CD4-positive, alpha-beta T cell treated with Interleukin-6 at 100 ng/mL for 8 hours (primary cell): ENCODE measurements at places on chromosomes 6 and 20.

DNA sequence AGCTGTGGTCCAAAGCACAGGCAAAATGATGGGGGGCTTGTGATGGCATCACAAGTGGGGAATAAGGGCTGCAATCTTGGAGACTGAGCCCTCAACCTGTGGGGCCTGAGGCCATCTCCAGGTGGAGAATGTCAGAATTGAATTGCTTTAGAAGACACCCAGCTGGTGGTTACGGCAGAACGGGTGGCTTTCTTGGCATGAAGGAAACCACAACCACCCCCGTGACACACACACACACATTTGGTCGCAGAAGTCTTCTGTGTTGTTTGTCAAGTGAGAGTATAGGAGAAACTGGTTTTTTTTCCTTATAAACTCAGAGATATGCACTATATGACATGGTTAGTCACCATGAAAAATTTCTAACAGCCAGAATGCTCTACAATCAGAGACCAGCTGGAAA is 139.5 kb upstream of the CDH4 start:
- no peak for DNase-seq

DNA sequence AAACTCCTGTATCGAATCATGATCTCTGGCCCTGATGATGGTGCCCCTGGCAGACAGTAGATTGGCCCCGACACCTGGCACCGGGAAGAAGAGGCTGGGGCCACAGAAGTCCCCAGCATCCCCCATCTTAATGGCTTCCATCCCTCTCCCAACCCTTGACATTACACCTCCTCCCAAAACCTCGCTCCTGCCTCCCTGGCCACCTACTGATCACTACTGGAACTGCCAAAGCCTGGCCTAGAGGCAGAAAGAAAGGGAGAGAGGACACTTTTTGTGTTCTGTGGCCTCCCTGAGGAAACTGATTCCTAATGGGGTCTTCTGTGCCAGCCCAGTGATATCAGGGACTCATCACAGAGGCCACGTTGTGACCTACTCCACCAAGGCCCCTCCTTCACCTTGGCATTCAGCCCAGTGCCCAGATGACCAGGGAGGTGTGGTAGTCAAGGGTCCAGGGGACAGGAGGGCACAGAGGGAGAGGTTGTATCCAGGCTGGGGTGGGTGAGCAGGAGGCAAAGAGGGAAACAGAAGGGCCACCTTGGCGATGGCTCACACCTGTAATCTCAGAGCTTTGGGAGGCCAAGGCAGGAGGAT is 6.1 kb downstream of the C20orf173 start:
- DNase-seq, result no peak

DNA sequence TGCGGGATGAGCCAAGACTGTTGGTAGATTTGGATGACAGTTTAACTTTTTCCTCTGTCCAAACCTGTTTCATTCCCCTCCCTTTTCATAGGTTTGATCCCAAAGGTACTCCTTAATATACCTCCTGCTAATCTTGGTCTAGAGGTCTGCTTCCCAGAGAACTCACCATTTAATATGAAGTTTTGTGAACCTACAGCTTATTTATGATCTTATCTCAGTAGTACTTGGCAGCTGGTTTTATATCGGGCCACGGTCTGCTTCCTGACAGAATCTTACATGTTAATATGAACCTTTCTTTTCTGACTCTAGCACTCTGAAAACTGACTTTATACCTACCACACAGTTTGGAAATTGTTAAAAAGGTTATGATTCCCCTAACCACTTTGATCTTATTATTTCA is 138.7 kb downstream of the MACROD2 start:
- DNase-seq, result no peak

GRCh38 chr6:129641344-129641743 is 68.6 kb downstream of the ARHGAP18 start:
- DNase-seq, result no peak

- DNase-seq, result no peak
Observed at GRCh38 chr6:161141173-161141572, 132.7 kb downstream of the AGPAT4 start.

GRCh38 chr6:106858653-106859092 is 115.9 kb downstream of the CD24 start:
- no peak for DNase-seq

- no peak for DNase-seq
Observed at GRCh38 chr20:46997187-46997586, 102.5 kb downstream of the EYA2 start.

- DNase-seq, result no peak
Observed at GRCh38 chr6:150167479-150167873, 24.6 kb downstream of the PPP1R14C start.

DNA sequence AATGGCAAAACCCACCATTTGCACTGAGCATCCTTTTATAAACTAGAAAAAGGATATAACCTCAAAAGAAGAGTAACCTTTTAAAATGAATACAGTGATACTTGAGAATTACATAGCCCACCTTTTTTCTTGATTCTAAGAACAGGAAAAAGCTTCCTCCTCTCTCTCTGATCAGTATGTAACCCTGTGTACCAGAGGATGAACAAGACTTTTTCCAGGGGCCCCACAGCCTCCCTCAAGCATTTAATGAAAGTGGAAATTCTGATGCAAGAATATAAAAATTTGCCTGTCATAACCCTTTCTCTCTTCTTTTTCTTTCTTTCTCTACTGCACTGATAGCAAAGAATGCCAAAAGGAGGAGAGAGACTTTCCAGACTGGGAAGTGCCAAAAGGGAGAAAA is 64.2 kb upstream of the BTN3A2 start:
- DNase-seq, result no peak

GRCh38 chr6:130368576-130368975 is 2.8 kb downstream of the TMEM200A start:
- DNase-seq, result no peak

DNA sequence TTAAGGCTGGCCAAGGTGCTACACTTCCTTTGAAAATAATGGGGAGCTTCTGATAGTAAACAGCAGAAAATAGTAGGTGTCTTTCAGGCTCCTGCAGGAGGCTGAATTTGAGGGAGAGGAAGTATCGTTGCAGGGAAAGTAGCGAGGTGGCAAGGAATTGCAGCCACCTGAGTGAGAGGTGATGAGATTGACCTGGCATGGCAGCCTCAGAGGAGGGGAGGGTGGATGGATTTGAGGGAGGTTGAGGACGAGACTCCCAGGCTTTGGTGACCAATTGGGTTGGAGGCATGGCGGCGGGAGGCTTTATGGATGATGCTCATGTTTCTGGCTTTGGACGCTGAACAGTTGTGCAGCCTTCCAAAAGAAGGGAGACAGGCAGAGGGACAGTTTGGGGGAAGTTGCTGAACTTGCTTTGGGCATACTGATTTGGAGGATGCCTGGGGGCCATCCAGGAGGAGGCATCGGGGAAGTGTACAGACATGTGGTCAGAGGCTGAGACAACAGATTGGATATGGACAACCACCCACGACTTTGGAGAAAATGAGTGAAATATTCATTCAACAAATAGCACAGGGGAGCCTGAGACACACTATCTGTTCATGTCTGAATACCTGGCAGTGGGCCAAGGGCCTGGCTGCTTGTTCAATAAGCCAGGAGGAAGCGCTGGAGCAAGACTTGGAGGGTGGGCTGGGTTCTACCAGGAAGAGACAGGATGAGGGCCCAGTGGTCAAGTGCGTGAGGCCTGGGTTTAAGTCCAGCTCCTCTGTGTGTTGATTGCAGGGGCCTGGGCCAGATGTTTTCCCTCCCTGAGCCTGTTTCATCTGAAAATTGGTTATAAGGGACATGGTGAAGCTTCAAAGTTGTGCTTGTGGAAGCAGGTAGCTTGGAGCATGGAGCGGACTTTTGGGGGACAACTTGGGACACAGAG is 113.2 kb downstream of the CEBPB start:
- DNase-seq, result no peak

DNA sequence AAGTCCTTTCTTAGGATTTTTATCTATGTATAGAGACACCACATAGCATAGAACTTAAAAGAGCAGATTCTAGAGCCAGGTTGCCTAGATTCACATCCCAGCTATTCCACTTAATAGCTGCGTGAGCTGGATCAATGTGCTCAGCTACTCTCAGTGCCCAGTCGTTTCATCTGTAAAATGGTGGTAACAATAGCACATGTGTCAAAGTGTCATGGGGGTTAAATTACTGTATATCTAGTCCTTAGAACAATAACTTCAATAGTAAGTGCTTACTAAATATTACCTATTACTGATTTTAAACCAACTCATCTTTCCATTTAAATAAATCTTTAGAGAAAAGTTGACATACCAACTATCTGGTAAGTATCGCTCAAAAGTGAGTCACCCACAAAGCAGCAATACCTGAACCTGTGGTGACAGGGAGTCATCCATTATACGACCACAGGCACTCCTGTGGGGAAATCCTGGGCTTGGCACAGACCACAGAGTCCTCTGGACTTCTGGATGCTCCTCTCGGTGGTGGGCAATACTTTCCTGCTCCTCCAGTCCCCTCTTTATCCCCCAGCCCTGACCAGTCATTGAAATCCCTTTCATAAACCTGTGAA is 154.8 kb downstream of the PDSS2 start:
- no peak for DNase-seq

- DNase-seq, result peak; percentile 81
Observed at GRCh38 chr6:139028658-139029469, at the start of gene ABRACL. TSS of gene ABRACL (plus strand) at chr6:139028745. CDS start at chr6:139034161, 5,416 bp downstream.
